ENCODE measurements at places on chromosomes 5 and 9. TPM values are rescaled to one million over a fixed set of nuclear protein-coding genes. Genes with fewer than 3 reads are reported as not detected.

FIBCD1 gene
- total RNA-seq, result 0.11 TPM

GRCh38 chr5:180180846-180181245, 28.2 kb downstream of the RASGEF1C start:
- DNase-seq, result no peak

SLC23A1 gene
- 1.2 TPM for total RNA-seq

- DNase-seq, result no peak
These were observed 76.5 kb upstream of the PJA2 start for GRCh38 chr5:109486200-109486804.

DNA sequence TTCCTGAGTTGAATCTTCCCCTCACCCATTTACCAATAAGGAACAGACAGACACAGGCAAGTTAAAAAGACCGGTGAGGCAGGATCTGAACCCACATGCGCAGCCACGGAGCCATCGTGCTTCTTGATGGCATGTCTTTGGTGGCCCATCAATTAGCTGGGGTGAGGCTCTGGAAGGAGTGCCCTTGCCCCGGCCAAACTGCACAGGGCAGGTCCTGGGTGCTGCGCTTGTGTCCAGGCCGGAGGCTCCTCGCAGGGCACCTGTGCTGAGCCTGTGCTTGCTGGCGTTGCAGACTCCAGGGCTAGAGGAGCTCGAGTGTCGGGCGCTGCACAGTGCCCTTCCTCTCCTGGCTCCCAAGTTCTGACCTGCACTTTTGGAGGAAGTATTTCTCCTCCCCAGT, 66.4 kb downstream of the PSMB7 start:
- no peak for DNase-seq

DNA sequence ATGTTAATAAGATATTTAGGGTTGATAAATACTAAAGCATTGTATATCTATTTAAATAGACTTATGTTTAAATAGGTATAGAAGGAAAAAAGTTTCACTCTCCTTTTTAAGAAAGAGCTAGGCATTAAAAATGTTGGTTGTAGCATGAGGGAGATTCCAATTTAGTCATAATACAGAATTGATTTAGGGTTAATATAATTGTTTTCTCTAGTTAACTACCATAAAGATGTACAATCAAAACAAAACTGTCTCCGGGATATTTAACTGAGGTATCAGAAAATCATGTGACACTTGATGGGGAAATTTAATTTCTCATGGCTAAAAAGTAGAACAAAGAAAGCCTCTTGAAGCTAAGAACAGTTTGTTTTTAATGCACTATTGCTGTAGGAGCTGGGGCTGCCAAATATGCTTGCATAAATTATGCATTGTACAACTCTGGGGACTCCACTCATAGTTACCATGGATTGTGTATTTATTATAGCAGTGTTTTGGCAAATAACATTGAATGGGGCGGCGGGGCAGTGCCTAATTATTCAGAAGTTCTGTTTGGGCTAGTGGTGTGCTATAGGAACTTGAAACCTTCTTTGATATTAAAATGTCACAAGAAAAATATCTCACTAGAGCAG, 44.2 kb downstream of the SMC2 start:
- DNase-seq, result no peak

NDUFS6 gene
- 50.8 TPM for total RNA-seq

SHOC1 gene
- total RNA-seq, result not detected

GRCh38 chr9:95197692-95198271, 119.7 kb downstream of the FANCC start:
- no peak for DNase-seq

EQTN gene
- 2.3 TPM for total RNA-seq

- DNase-seq, result peak; percentile 56
These were observed 90.9 kb downstream of the COL5A1 start for GRCh38 chr9:134732392-134733110.

GRCh38 chr5:139562847-139563246, 1.7 kb downstream of the UBE2D2 start:
- DNase-seq, result no peak

DNA sequence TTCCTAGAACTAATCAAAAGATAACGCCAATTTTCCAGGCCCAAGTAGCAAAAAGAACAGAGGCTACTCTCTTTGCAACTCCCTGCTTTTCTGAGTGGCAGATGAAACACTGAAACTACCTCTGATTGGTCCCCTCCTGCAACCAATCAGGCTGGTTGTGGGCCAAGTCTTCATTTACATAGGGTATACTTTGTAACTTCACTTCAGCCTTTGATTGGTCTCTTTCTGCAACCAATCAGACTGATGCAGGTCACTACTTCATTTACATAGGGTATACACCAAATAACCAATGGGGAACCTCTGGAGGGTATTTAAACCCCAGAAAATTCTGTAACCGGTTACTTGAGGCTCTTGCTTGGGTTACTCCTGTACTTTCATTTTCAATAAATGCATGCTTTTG, 289.6 kb downstream of the MED10 start:
- DNase-seq, result no peak

DNA sequence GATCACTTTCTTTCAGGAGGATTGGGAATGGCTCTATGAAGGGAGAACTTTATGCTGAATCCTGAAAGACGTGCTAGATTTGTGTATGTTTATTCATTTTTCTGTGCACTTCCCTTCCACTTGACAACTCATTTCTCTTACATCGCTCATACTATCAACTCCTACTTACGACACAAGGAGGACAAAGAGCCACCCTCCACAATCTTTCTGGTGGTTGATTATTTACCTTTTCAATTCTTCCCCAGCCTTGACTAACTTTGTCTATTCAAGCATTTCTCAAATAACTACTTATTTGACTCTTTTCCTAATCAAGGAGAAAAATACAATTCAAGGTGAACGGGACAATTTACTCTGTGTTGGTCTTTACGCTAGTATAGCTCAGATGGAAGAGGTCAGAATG, 622.1 kb downstream of the TLR4 start:
- no peak for DNase-seq

GRCh38 chr5:2755681-2756171, 4.2 kb upstream of the IRX2 start:
- no peak for DNase-seq

DNA sequence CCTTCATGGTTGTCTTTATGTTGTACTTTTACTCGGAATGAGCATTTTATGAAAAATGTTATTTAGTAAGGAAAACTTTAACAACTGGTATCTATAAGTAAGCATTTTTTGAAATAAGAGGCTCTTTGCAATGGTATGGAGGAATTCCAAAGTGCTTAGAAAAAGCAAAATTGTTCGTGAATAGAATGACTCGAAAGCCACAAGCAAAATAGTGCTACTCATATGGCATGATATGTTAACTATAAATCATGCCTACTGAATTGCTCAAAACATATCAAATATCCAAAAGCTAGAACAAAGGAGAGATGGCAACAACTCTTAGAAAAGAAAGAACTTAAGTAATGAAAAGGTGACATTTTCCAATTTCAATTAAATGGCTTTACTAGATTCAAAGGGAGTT, 216.3 kb downstream of the KIAA0825 start:
- no peak for DNase-seq

STOM gene
- total RNA-seq, result 79.3 TPM

TLX3 gene
- total RNA-seq, result not detected

DNA sequence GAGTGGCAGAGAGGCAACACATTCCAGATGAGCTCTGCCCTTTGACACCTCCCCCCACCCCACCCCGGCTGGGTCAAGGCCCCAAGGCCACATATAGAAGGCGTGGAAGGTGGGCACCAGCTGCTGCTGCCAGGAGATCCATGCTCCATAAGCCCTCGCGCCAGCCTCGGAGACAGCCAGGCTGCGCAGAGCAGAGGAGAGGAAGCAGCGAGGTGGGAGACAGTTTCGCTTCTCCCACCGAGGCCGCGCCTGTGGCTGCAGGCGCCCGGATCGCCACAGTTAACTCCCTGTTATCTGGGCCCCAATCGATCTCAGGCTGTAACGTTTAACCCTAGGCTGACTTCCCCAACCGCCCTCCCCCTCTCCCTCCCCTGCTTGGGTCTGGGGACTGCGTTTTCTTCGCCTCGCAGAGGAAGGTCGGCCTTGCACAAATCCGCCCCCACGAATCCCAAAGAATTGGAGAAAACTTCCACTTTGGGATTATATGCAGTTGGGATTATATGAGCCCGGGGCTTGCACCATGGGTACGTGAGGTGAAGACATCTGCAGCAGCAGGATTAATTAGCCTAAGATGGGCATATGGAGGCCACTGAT, 1.1 kb upstream of the CXXC5 start:
- DNase-seq, result peak; percentile 39

DNA sequence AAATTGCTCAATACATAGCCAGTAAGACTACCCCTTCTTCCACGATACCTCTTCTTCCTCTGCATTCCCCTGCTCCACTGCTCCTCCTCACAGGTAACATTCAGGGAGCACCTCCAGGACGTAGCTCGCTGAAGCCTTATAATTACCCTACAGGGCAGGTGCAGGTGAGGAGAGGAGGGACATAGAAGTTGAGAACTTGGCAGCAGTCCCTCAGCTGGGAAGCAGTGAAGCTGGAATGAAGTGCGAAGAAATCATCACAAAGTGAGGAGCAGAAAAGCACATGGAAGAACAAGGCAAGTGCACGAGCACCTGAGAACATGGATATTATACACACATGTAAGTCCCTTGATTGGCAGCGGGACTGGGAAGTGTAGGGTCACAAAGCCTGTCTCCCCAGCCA, 118.2 kb downstream of the HSD17B3 start:
- DNase-seq, result no peak

DNA sequence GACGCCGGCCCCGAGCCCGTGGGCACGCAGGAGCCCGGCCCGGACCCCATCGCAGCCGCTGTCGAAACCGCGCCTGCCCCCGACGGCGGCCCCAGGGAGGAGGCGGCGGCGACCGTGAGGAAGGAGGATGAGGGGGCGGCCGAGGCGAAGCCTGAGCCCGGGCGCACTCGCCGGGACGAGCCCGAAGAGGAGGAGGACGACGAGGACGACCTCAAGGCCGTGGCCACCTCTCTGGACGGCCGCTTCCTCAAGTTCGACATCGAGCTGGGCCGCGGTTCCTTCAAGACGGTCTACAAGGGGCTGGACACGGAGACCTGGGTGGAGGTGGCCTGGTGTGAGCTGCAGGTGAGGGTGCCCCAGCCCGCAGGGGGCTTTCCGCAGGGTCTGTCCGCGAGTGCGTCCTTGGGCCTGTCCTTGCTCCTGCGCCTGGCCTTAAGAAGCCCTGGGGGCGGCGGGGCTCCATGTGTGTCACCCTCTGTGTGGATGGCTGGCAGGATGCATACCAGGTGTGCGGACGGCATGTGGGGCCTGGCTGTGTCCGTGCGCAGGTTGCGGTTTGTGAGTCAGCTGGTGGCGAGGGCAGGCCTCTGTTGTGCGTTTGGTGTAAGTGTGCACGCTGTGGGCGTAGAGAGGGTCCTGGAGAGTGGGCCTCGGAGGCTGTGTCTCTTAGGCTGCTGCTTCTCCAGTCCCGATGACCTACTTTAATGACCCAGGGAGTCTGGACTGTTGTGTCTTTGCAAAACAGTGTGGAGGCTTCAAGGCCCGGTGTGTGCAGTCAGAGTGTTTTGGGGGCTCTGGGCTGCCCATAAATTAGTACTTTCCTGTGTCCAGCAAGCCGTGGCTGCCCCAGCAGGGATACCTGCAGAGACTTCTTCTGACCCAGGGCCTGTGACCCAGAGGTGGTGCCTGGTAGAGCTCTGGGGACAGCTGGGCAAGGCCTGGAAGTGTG, 1.6 kb downstream of the WNK2 start:
- no peak for DNase-seq

- no peak for DNase-seq
These were observed 30.0 kb downstream of the GFPT2 start for GRCh38 chr5:180323160-180323559.

SPINK1 gene
- not detected for total RNA-seq

GRCh38 chr5:179495906-179496455, 54.4 kb upstream of the RUFY1 start:
- DNase-seq, result no peak

- DNase-seq, result no peak
These were observed 146.7 kb downstream of the HSPA4 start for GRCh38 chr5:133198511-133198910.

LOX gene
- total RNA-seq, result 7.5 TPM
